ENCODE measurements at places on chromosomes 3 and 15. TPM values are rescaled to one million over a fixed set of nuclear protein-coding genes. Genes with fewer than 3 reads are reported as not detected.

DNA sequence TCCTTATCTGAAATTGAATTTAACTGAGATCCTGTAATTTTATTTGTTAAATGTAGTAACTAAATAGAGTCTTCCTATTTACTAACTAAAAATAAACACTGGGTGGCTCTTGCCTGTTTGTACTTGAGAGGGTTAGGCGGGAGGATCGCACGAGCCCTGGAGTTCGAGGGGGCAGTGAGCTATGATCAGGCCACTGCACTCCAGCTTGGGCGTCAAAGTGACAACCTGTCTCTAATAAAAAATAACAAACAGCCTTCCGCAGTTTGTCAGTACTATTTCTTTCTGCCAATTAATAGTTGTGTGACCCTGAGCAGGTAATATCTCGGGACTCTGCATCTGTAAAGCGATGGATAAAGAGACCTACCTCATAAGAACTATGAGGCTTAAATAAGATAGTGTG, 768 bp upstream of the PDE12 start:
- DNase-seq: no peak
- peak overlapping the region; percentile 80 for H3K4me3 ChIP-seq
- H3K36me3 ChIP-seq: no peaks in the 10 kb centered on the region
- H3K27me3 ChIP-seq: no peaks in the 10 kb centered on the region
- H3K27ac ChIP-seq: peak overlapping the region; percentile 91

Gene AQR
- total RNA-seq: 22.2 TPM

Gene MESP2
- total RNA-seq: not detected

- no peaks in the 10 kb centered on the region for H3K27me3 ChIP-seq
- no peak overlapping the region for H3K27ac ChIP-seq
- DNase-seq: no peak
Observed at GRCh38 chr3:62462788-62463187, 89.4 kb upstream of the FEZF2 start.

Gene PIERCE2
- 6.6 TPM for total RNA-seq

Gene SNTN
- total RNA-seq: not detected
